HCT116 (cell line): ENCODE measurements at places on chromosomes 7 and 10.

DNA sequence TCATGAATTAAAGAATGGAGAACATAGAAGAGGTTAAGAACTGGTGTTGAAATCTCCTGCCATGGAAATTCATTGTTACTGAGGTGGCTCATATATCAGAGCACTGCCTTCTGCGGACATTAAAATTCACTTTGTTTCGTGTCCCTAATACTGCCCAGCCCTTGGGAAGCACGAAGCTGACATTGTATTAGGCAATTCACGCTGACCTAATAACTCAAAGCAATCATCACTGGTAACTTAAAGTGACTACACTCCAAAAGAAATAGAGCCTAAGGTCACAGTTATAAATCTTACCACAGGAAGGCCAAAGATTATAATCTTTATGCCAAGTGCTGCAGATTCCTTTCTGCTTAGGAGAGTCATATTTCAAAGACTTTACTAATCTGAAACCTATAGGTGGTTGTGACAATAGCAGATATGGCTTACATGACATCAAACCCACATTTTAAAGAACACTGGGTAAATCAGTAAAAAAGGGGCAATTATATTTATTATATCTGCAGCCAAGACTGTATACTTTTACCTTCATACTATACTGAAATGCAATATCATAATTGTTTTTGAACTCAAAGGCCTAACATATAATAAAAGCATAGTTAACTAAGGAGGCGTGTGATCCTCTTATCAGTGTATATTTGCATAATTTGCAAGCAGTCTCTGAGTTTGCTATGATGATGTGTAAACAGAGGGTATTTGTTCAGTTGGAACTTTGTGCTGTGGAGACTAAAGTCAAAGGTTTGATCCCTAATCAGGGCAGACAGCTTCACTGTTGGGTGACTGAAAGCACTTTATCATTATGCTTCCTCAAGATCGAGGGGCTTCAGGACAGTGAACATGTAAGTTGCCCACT is 51.9 kb upstream of the CAPZA2 start:
- H3K27ac ChIP-seq, result peak overlapping the region; percentile 64
- DNase-seq, result no peak
- peaks cover 40% of the 10 kb centered on the region for H3K4me1 ChIP-seq
- no peaks in the 10 kb centered on the region for H3K27me3 ChIP-seq
- H3K4me3 ChIP-seq, result no peak overlapping the region
- H3K36me3 ChIP-seq, result no peaks in the 10 kb centered on the region

- peaks cover 4% of the 10 kb centered on the region; the same call in 1 of the 2 replicates for H3K4me1 ChIP-seq
- no peak for DNase-seq
- H3K4me3 ChIP-seq, result no peak overlapping the region
- H3K27me3 ChIP-seq, result no peaks in the 10 kb centered on the region
- no peaks in the 10 kb centered on the region for H3K36me3 ChIP-seq
Measured at GRCh38 chr10:48470893-48471805, 133.7 kb downstream of the ARHGAP22 start.

GRCh38 chr7:151744656-151745638 is 132.0 kb downstream of the PRKAG2 start:
- peaks cover 27% of the 10 kb centered on the region for H3K4me1 ChIP-seq
- DNase-seq, result peak; percentile 64
- H3K27me3 ChIP-seq, result no peaks in the 10 kb centered on the region
- H3K4me3 ChIP-seq, result peak overlapping the region; percentile 33

DNA sequence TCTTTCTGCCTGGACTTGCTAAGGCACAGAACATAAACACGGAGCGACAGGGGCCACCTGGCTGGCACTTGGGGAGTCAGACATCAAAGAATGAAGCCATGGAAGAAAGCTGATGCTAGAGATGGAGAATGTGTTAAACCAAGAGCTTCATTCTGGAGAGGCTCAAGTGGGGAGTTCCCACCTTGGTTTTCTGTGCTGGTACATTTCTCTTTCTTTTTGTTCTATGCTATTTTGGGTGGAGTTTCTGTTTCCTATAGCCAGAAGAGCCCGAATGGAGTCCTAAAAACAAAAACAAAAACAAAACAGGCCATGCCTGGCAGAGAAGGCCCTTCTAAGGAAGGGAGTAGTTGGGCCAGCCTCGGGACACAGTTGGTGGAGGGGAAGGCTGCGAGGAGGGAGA is 148.4 kb upstream of the PRR15 start:
- no peaks in the 10 kb centered on the region for H3K4me1 ChIP-seq
- H3K27me3 ChIP-seq, result no peaks in the 10 kb centered on the region; the same call in 1 of the 2 replicates
- DNase-seq, result no peak
- no peaks in the 10 kb centered on the region for H3K36me3 ChIP-seq

- H3K27me3 ChIP-seq, result no peaks in the 10 kb centered on the region; the same call in 1 of the 2 replicates
- H3K36me3 ChIP-seq, result no peaks in the 10 kb centered on the region
- H3K4me3 ChIP-seq, result no peak overlapping the region
Measured at GRCh38 chr7:29296421-29296820, 101.8 kb downstream of the CHN2 start.

- no peaks in the 10 kb centered on the region for H3K4me1 ChIP-seq
- H3K36me3 ChIP-seq, result no peaks in the 10 kb centered on the region
- DNase-seq, result peak; percentile 29
- H3K27me3 ChIP-seq, result peaks cover 41% of the 10 kb centered on the region
Measured at GRCh38 chr7:3897430-3898372, 596.6 kb downstream of the SDK1 start.
